Stimulated activated CD8-positive, alpha-beta memory T cell treated with anti-CD3 and anti-CD28 coated beads, Interleukin-2, amount 100 ng/mL, for 1 hour (primary cell): ENCODE measurements at places on chromosomes 16 and 17.

- DNase-seq, result no peak
These were observed 229.6 kb downstream of the ZFHX3 start for GRCh38 chr16:72818236-72818845.

DNA sequence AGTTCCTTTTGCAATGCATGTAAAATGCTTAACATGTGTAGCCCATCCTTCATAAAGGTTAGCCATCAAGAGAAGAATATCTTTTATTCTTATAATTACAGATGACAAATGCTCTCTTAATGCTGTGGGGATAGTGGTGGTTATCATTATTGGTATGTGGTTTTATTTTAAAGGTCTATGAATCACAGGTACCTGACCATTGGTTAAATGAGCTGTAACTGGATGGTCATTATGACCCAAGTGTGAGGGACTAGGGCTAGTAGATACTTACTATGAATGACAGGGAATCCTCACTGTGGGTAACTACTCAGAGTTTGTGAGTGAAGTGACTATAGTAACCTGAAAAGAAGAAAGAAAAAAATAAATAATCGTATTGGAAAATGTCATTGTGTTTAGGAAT, 78.8 kb downstream of the CDRT15 start:
- no peak for DNase-seq

- no peak for DNase-seq
These were observed 34.6 kb downstream of the OTOA start for GRCh38 chr16:21698169-21699032.

DNA sequence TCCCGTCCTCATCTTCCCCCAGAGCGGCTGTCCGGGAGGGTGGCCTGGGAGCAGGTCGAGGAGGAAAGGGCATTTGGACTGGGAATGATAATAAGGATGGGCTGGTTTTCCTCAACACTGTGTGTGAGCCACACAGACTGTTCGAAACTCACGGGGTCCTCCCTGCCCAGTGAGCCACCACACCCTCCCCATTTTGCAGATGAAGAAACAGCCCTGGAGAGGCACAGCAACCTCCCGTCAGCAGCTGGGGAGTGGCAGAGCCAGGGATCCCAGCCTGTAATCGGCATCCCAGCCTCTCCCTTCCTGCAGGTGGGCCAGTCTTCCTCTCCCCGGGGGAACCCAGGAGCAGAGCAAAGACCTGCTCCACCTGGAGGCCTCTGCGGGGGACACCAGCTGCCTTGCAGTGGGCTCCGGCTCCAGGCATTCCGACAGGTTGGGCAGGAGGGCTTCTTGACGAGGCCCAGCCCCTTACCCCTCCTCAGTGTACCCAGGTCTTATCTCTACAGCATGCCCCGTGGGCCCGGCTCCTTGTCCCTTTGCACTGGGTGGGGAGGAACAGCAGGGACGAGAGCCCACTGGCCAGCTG, 23.8 kb downstream of the ENGASE start:
- DNase-seq, result no peak

- DNase-seq, result no peak
These were observed 11.6 kb upstream of the NDUFAB1 start for GRCh38 chr16:23607726-23608125.

DNA sequence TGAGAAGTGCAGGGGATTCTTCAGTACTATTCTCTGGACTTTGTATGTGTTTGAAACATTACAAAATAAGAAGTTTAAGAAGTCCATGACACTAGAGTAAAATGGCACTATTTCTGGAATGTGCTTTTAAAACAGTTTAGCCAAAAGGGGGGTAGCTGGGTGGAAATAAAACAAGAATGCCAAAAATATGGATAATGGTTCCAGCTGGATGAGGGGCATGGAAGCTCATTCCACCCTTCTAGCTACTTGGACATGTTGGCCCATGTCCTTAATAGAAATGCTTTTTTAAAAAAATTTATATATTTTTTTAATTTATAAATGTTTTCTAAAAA, 13.1 kb downstream of the ZC3H7A start:
- DNase-seq, result no peak

GRCh38 chr17:76660656-76661042, 17.1 kb upstream of the ST6GALNAC1 start:
- no peak for DNase-seq

- no peak for DNase-seq
These were observed 52.2 kb upstream of the HAPSTR1 start for GRCh38 chr16:9039210-9039609.

GRCh38 chr16:23269248-23269953, 32.7 kb upstream of the SCNN1B start:
- DNase-seq, result no peak

DNA sequence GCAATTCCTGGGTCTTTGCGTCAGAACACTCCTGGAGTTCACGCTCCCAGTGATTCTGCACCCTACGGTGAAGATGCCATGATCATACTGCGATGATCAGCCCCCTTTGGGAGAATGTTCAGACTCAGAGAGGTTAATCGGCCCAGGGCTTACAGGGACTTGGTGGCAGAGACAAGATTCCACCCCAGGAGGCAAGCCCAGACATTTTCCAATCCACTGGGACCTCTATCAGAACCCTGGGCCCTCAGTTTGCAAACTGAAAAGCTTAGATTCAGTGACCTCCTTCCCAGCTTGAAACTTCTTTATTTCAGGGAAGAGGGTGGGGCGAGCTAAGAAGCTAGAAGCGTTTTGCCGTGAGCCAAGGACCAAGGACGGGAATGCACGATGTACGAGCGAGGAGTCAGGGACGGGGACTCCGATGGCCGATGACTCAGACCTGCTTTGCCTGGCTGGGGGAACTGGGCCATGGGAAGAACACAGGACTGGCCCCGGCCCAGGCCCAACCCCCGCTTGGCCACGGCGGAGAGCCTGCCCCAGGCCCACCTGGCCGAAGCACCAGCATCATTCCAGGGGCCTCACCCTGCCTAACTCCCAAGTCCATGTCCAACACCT, 34.7 kb downstream of the SOCS3 start:
- DNase-seq, result no peak

- no peak for DNase-seq
These were observed 15.9 kb upstream of the SLC12A3 start for GRCh38 chr16:56848955-56849689.

DNA sequence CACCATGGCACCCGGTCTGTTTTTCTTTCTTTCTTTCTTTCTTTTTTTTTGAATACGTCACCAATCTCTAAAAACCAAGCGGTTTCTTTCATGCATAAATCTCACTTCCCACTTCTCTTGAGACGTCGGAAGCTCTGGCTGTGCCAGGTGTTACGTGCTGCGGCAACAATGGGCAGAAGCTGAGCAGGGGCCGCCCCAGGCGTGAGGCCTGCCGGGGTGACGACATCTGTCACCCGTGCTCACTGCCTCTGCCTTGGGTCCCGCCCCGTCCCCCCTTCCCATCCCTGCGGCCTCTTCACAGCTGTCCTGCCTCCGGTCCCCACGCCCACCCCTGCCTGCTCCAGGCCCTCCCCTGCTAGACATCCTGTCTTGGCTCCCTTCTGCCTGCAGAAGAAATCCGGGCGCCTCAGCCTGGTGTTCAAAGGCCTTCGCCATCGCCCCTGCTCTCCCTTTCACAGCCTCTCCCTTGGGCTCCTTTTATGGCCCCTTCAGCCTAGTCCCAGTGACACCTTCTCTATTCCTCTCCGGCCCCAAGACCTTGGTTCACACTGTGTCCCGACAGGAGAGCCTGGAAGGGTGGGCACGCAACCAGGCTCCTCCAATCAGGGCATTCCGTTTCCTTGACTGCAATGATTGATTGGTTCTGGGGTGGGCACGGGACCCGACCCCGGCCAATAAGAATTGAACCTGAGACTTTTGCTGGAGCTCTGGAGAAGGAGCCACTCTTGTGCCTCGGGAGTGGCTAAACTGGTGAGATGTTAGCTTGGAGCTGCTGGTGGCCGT, 4.8 kb downstream of the P2RX1 start:
- peak; percentile 16 for DNase-seq

- no peak for DNase-seq
These were observed 1.7 kb downstream of the COPS3 start for GRCh38 chr17:17279316-17279715.

GRCh38 chr16:74281300-74281699, 15.3 kb upstream of the PSMD7 start:
- no peak for DNase-seq

DNA sequence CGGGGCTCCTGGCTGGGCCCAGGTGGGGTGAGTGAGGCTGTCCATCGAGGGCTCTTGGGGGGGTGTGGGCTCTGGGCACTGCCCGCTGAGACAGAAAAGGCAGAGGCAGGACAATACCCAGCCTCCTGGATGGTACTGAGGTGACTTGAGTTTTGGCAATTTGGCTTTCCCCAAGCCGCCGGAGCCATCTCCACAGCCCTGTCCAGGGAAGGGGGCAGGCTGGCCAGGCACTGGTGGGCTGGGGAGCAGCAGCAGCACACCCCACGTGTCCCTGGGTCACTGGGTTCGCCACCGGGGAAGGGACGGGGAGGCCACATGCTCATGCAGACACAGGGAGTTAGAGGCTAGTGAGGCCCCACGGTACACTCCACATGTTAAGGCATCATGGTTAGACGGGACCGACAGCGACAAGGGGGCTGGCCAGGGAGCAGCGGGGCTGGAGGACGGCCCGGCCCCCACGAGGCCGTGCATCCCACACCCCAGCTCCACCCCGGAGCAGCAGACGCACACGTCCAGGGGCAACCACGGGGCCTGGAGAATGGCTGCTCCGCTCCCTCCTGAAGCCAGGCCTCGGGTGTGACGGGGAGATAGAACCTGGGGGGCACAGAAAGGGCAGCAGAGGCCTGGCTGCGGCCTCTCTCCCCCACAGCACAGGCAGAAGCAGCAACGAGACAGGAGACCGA, 3.0 kb downstream of the ARHGDIA start:
- DNase-seq, result no peak

DNA sequence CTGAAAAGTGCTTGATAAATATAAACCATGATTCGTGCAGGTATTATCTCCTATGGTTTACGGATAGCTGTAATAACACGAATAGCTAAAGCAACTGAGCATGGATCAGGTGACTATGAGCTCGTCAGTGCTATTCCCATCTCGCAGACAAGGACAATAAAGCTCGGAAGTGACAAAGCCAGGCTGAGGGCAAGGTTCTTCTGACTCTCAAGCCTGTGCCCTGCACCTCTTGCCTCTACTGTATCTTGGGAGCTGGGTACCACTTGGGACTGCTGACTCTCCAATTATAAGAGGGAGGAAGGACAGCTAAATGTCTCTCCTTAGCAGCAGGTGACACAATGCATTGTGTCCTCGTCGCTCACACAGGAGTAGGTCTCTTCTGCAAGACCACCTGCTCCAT, 49.6 kb upstream of the IRF8 start:
- DNase-seq, result no peak

DNA sequence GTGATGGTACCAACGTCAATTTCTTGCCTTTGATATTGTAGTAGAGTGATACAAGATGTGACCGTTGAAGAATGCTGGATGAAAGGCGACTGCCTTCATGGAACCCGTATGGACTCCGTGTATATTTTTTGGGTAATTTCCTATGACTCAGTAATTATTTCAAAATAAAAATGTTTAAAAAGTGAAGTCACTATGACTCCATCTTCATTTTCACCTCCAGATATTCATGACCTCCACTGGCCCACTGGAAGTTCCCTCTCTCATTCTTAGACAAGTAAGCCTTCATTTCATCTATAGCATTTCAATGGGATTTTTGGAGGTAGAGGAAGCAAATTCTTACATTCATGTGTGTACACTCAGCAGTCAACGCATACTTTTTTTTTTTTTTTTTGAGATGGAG, 111.8 kb upstream of the NUDT7 start:
- DNase-seq, result no peak
